ENCODE measurements at places on chromosomes 1 and 21.

- DNase-seq, result no peak
Observed at GRCh38 chr1:99756598-99756997, 9.8 kb downstream of the FRRS1 start.

DNA sequence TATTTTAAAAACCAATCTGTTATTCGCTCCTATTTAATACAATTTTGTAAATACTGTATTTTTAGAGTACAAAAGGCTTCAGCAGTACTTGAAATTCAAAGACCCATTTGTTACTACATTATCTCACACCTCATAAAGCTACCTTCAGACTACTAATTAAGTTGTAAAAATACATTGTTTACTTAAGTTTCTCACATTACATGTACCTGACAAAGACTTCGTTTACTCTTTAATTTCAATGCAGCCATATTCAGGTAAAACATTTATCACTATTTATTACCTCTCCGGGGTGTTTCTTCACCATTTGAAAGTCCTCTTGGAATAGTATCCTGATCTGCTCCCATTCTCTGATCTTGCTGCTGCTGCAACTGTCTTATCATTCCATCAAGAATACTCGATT lies 55.2 kb downstream of the BRWD1 start:
- DNase-seq, result no peak

GRCh38 chr21:42593007-42593814 lies 60.2 kb upstream of the PDE9A start:
- DNase-seq, result peak; percentile 53

- DNase-seq, result peak; percentile 38
Observed at GRCh38 chr1:168261390-168261789, 19.3 kb upstream of the TBX19 start.

GRCh38 chr1:19804831-19805251 lies 5.1 kb upstream of the TMCO4 start:
- no peak for DNase-seq

DNA sequence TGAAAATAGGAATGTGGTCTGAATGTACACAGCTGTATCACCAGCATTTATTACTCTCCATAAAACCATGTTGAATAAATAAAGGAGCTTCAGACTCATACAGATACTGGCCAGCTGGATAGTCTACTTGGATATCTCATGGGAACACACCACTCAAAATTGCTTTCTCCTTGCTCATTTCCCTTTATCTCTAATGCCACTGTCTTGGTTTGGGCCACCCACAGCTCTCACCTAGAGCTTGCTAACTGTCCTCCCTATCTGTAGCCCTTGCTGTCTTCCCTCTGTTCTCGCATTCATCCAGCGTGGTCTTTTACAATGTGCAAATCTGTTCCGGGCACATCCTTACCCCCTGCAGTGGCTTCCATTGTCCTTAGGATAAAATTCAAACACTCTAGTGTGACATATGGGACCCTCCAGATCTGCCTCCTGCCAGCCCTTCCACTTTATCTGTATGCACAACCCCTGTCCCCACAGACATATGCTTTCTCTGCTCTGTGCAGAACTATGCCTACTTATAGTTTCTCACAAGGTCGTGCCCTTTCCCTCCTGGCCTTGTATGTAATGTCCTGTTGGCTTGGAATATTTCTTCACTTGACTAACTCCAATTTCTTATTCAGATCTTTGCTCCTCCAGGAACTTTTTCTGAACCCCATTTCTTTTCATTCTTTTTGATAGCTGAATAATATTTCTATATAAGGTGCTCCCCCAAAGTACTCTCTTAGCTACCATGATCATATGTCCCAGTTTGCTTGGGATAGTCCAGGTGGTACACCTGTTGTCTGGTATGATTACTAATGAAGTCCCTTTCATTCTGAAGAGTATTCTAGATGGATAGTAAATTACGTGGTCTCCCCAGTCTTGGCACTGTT lies 2.9 kb downstream of the FLVCR1 start:
- no peak for DNase-seq

DNA sequence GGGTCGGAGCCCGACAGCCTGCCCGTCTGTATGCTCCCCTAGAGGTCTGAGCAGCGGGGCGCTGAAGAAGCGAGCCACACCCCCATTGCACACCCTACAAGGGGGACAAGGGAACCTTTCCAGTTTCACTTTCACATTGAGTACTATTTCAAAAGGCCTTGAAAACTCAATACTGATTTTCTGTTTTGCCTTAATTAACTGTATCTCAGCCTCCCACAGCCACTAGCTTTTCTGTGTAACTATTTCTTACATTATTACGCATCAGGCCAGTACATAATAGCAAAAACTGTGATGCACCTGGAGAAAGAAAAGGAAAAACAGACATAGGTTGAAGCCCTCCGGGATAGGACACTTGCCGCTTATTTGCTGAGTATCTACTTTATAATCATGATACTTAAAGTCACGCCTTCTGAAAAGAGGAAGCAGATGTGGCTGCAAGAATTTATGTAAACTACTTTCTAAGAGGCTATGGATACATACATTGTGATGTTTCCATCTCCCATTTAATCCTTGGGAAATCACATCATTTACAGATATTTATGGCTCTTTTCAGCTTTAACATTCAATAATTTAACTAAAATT lies 1719.5 kb downstream of the MRPL39 start:
- no peak for DNase-seq

DNA sequence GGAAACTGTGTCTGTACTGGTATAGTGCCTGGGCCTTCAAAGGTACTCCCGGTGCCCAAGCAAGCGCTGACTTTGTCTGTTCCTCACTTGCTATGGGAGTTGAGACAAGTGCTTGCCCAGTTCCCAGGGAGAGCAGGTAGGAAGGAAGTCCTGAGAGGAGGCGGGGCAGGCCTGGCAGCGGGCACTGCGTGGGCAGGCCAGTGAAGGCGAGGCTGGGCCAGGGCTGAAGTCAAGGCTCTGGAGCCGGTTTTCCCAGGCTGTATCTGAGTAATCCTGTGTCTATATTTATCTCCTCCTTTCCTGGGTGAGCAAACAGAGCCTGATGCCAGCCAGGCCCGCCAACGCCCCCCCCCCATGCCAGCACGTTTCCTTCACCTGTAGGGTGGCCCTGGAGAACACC lies 15.9 kb upstream of the EDN2 start:
- no peak for DNase-seq

DNA sequence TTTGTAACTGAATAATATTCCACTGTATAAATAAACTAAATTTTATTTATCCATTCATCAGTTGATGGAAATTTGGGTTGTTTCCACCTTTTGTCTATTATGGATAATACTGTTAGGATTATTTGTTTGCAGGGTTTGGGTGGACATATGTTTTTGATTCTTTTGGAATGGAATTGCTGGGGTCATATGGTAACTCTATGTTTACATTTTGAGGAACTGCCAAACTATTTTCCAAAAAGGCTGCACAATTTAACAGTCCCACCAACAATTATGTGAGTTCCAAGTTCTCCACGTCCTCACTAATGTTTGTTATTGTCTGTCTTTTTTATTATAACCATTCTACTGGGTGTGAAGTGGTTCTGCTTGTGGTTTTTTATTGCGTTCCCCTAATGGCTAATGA lies 4.3 kb upstream of the SERBP1 start:
- no peak for DNase-seq

- no peak for DNase-seq
Observed at GRCh38 chr1:54252371-54252936, 52.5 kb downstream of the MRPL37 start.

- no peak for DNase-seq
Observed at GRCh38 chr21:25569084-25569483, 38.2 kb downstream of the MRPL39 start.

- DNase-seq, result no peak
Observed at GRCh38 chr1:84742653-84743052, 52.4 kb upstream of the SSX2IP start.

GRCh38 chr1:5250336-5250735 lies 595.9 kb downstream of the AJAP1 start:
- no peak for DNase-seq

DNA sequence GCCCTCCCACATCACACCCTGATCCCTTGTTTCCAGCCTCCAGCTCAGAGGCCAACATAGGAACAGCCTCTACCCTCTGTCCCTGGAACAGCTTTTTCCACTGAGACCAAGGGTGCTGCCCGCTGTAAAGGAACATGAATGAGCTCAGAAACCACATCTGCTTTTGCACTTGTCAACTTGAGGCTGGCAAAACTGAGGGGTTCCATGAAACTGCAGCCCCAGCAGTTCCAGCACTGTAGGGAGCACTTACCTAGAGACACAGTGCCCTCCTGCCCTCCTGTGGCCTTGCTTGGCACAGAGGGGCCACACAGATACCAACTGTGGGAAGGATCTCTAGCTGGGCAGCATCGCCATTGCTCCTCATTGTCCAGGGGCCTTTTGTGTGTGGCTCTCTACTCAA lies 51.7 kb downstream of the ITPKB start:
- DNase-seq, result no peak

- peak; percentile 10 for DNase-seq
Observed at GRCh38 chr1:100606438-100606837, 68.5 kb downstream of the GPR88 start.

DNA sequence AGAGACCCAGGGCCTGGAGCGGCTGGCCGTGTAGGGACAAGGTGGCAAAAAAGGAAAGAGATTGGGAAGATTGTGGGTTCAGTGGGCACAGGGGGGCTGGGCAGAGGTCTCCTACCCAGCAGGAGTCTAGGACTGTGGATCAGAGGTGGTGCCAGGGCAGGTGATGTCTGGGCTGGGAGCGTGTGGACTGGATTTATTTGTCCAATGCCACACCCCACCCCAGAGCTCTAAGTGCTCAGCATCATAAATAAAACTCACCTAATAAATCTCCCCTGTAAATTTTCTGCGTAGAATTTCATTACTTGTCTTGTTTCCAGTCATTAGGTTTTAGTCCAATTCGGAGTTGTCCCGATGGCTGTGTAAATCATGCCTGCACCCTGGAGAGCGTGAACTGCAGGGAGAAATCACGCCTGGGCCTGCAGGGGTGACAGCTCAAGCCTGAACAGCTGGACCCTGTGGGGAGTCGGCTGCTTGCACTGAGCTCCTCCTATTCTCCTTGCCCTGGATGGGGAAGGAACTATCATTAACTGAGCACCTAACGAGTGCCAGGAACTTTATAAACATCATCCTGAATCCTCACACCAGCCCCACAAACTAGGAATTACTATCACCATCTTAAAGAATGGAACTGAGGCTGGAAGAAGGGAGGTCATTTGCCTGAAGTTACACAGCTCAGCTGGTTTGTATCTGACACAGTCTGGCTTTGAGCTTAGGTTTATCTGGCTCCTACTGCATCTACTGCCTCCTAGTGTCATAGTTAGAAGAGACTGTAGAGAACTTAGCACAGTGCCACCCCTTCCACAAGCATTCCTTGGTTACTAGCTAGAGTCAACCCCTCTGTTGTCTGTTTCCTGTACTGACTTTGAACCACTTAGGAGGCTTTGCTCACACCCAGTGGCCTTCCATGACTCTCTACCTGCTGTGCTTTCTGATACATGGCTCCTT lies 25.0 kb upstream of the POU3F1 start:
- peak; percentile 33 for DNase-seq

- no peak for DNase-seq
Observed at GRCh38 chr1:62599044-62599443, 1.7 kb downstream of the ANGPTL3 start.

DNA sequence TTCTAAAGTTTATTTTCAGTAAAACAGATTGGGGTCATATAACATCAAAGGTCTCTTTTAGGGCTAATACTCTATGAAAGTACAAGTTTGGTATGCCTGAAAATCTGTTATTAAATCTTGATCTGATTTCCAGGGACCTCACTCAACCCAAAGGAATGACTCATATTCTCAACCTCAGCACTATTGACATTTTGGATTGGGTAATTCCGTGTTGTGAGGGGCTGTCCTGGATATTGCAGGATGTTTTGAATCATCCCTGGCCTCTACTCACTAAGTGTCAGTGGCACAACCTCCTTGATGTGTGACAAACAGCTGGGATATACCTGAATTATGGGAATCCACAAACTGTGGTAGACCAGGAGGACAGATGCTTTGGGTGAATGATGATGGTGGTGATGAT lies 51.5 kb upstream of the CYP2J2 start:
- no peak for DNase-seq

DNA sequence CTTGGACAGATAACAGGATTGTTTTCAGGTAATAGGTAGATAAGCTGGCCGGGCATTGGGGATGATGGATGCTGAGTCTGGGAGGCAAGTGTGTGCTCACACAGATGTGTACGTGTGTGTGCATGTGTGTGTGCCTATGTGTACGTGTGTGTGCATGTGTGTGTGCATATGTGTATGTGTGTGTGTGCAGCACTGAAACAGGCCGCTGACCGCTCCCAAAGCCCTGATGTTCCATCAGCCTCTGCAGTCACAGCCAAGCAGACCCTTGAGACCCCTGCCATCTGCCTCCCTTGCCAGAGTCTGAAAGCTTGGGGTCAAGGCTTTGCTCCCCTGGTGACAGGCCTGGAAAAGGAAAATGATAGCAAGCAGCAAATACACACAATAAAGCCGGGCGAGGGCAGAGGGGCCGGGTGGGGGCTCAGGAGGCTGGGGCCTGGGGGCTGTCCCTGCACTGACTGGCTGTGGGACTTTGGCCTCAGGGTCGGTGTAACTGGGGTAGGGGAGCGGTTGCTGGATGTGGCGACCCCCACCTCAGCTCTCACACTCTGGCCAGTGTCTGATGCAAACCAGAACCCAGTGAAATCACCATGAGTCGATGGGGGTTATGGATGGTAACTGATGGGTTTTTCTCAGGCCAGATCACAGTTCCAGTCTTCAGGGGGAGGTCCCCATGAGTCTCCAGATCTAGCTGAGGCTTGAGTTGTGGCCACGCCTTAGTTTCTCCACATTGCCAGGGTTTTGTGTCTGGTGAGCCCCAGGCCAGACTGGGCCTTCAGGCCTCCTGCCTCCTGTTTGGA lies 9.2 kb upstream of the TNFRSF8 start:
- no peak for DNase-seq

GRCh38 chr1:156102633-156103511 lies 11.6 kb upstream of the LMNA start:
- DNase-seq, result peak; percentile 64

GRCh38 chr1:25004355-25004754 lies 74.3 kb upstream of the RUNX3 start:
- DNase-seq, result no peak

DNA sequence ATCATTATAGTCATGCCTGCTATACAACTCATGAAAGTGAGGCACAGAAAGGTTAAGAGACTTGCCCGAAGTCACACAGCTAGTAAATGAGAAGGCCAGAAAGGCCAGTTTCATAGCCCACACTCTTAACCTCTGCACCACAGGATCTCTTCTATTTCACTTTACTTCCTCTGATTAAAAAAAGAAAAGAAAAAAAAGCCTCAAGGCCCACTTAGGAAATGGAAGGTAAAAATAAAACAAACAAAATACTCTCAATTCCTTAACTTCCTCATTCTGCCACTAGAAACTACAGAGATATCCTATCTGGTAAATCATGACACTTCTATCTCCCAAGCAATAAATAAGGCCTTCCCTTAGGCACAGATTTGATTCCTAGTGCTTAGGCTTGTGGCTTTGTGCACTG lies 7.6 kb upstream of the ENAH start:
- no peak for DNase-seq

All from dermis microvascular lymphatic vessel endothelial cell (primary cell).